GM04504 (cell line): ENCODE measurements at places on chromosomes 7 and 10.

- DNase-seq, result no peak
These were observed 987 bp upstream of the EXOC6 start for GRCh38 chr10:92847202-92847864.

DNA sequence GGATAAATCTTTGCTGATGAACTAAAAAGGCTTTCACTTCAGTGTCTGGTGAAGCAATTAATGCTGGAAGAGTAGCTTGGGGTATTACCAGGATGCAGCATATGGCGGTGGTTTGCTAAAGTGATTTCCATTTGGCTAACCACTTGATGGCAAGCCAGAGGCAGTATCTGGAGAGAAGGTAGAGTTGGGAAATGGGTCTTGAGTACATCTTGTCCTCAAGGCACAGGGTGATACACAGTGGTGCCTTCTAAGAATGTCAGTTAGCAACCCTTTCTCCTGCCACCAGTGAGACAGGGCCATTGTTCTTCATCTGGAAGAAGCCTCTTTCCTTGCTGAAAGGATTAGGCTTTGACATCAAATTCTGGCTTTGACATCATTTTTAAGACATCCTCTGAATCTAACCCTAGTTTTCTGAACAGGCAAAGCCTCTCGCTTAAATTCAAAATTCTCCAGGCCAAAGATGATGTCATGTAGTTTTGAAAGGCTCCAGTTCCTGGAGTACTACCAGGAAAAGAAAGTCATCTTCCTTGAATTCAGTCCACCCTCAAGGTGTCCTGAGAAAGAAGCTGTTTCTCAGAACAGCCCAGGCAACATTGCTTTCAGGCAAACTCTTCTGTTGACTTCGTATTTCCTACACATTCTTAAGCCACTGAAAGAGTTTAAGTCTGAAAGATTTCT is 162.4 kb downstream of the ARID5B start:
- DNase-seq, result no peak

DNA sequence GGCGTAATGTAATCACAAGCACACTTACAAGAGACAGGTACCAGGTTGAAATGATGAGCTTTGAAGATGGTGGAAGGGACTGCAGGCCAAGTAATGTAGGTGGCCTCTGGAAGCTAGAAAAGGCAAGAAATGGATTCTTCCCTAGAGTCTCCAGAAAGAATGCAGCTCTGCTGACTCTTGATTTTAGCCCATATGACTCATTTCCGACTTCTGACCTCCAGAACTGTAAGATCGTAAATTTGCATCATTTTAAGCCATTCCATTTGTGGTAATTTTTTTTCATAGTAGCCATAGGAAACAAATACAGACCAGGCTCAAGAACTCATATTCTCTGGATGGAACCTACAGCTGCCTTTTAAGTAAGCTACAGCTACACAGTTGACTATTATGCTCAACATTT is 315.5 kb downstream of the MAGI2 start:
- peak; percentile 39 for DNase-seq

GRCh38 chr7:28520074-28521015 is 108.0 kb downstream of the CREB5 start:
- DNase-seq, result no peak

- DNase-seq, result no peak
These were observed 53.5 kb upstream of the APBB1IP start for GRCh38 chr10:26384600-26384999.
